ENCODE measurements at places on chromosomes 2 and 18.

- no peak for DNase-seq
These were observed 169.9 kb downstream of the BCL11A start for GRCh38 chr2:60383401-60384143.

- DNase-seq = no peak
These were observed 223.7 kb downstream of the SOX11 start for GRCh38 chr2:5915881-5916310.

DNA sequence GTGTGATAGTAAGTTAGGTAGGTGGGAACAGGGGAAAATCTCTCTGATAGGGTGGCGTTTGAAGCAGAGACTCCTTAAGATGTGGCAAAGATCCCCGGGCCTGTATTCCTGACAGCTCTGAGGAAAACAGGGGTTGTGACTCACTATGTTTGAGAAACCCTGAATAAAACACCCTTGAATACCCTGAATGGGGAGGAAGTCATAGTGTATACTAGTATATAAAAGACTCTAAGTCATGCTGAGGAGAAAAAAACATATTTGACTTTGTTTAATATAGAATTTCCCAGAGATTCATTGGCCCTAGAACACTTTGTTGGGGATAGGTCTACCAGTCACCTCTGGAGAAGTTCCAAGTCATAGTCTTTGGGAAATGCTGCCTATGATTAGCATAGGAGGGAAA, 590.9 kb downstream of the IRS1 start:
- DNase-seq = no peak

- no peak for DNase-seq
These were observed 98.8 kb downstream of the KLF7 start for GRCh38 chr2:207066791-207067460.

DNA sequence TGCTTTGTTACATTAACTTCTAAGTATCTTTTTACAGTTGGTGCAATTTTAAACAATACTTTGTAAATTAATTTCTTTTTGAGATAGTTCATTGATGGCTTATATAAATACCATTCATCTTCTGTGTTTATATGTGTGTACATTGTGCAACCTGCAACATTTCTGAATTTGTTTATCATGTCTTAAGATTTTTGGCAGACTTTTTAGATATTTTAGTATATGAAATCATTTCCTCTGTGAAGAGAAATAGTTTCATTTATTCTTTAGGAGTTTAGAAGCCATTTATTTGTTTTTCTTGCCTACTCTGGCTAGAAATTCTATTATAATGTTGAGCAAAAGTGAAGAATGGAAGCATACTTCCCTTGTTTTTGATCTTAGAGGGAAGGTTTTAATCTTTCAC, 337.8 kb upstream of the DSEL start:
- DNase-seq = no peak

GRCh38 chr2:110818767-110819481, 86.6 kb downstream of the ACOXL start:
- DNase-seq = no peak

- no peak for DNase-seq
These were observed 141.7 kb downstream of the RBMS1 start for GRCh38 chr2:160351956-160352355.

GRCh38 chr18:12839057-12839525, 44.9 kb downstream of the PTPN2 start:
- no peak for DNase-seq

DNA sequence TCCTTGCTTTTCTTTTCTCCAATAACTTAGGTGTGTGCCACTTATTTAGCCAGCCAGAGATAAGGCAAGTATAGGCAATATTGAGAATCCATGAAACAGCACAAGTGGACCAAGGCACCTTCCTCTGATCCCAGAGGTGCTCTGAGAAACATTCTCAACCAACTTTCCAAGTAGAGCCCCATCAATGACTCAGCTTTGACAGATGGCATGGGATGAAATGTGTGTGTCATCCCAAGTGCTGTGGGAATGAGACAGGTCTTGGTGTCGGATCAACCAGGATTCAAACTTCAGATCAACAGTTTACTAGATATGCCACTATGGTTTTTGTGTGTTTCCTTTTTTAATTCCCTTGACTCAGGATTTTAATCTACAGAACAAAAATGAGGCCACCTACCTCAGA, 164.0 kb downstream of the GRB14 start:
- no peak for DNase-seq

- DNase-seq = no peak
These were observed 1337.6 kb upstream of the SLC39A10 start for GRCh38 chr2:194319222-194319992.

- DNase-seq = no peak
These were observed 213.9 kb downstream of the NDUFA10 start for GRCh38 chr2:239811111-239811781.

GRCh38 chr2:226699321-226699720, 100.3 kb downstream of the IRS1 start:
- DNase-seq = no peak

- no peak for DNase-seq
These were observed 15.1 kb upstream of the KLHL30 start for GRCh38 chr2:238123218-238123971.

- no peak for DNase-seq
These were observed 5.1 kb downstream of the DLX2 start for GRCh38 chr2:172097557-172098131.

DNA sequence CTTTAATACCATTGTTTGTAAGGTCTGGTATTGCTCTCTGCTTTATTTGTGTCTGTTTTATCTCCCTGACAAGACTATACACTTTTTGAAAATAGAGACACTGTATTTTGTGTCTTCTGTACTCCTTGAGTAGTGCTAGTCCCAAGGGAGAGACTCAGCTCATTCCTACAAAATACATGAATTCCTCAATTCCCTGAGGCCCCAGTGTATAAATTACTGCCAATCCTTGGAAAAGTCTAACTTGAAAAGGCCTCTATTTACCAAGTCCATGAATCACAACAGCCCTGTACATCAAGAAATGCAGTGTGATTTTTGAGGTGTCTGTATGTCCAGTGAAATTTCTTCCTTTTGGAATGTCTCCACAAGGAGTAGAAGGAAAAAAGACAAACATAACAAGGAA, 34.9 kb upstream of the NEDD4L start:
- DNase-seq = no peak

GRCh38 chr2:88503771-88504170, 51.3 kb upstream of the FOXI3 start:
- DNase-seq = no peak

DNA sequence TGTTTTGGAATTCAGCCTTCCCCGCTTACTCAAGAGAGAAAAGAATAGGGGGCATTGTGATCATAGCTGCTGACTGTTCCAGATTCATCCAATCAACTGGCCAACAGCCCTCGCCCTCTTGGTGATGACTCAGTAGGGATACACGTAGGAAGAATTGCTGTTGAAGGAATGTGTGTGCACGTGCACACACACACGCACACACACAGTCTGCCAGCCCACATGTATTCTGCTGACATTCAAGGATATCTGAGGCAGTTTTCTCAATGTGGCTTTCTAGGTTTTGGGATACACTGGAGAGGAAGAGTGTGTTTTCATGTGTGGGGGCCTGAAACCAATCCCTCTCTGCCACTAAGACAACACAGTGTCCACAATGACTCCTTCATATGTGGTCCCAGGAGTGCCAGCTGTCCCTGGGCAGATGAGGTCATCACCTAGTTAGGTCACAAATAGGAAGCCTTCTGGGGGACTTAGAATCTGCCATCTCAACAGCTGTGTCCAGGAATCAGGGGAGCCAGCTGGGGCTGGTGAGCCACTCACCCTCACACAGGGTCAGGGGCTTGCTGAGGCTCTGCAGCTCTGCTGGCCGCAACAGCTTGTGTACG, 352.6 kb downstream of the SS18 start:
- DNase-seq = no peak

DNA sequence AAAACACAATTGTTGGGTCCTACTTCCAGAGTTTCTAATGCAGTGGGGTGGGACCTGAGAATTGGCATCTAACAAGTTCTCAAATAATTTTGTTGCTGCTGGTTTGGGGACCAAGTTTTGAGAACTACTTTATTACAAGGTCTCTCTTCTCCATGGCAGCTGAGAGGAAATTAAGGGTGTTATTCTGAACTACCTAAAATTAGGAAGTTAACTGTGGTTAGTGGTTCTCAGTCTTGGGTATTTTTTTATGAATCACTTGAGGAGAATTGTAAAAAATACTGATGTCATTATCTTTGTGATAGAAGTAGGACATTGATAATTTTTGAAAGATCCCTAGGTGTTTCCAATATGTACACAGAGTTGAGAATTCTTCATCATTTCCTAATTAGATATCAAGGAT, 210.2 kb downstream of the MC4R start:
- no peak for DNase-seq

GRCh38 chr2:70828115-70828514, 7.5 kb downstream of the CD207 start:
- DNase-seq = no peak

DNA sequence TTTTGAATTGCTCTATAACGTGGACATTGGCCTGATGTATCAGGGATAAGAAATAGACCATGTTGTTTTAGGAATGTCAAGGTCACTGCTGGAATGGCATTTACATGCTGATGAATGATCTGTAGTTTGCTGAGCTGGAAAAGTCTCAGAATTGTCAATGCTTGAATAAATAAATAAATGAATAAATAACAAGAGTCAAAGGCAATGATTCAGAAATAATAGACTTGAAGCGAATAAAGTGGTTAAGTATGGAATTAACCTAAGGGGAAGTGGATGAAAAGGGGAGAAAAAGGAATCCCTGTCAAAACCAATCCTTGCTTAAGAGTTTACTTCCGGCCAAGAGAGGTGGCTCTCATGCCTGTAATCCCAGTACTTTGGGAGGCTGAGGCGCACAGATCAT, 1620.0 kb downstream of the SUCLG1 start:
- DNase-seq = no peak
